ENCODE measurements at places on chromosomes 16 and 17.

GRCh38 chr17:688100-688989 is 26.3 kb downstream of the VPS53 start:
- DNase-seq, result no peak

DNA sequence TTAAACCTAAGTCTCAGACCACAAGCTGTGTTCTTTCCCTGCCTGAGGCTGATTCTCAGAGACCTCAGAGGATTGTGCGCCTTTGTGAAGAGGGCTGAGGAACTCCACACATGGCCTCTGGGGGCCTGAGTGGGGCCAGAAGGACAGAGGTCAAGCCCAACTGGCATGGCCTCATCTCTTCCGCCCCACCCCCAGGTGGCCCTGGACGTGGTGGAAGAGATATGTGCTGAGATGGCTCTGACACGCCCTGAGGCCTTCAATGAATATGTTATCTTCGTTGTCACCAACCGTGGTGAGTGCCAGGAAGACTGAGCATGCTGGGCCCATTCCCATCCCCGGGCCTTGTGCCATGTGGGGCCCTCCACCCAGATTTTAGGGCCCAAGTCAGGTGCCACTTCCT is 20.1 kb upstream of the ALKBH5 start:
- no peak for DNase-seq

DNA sequence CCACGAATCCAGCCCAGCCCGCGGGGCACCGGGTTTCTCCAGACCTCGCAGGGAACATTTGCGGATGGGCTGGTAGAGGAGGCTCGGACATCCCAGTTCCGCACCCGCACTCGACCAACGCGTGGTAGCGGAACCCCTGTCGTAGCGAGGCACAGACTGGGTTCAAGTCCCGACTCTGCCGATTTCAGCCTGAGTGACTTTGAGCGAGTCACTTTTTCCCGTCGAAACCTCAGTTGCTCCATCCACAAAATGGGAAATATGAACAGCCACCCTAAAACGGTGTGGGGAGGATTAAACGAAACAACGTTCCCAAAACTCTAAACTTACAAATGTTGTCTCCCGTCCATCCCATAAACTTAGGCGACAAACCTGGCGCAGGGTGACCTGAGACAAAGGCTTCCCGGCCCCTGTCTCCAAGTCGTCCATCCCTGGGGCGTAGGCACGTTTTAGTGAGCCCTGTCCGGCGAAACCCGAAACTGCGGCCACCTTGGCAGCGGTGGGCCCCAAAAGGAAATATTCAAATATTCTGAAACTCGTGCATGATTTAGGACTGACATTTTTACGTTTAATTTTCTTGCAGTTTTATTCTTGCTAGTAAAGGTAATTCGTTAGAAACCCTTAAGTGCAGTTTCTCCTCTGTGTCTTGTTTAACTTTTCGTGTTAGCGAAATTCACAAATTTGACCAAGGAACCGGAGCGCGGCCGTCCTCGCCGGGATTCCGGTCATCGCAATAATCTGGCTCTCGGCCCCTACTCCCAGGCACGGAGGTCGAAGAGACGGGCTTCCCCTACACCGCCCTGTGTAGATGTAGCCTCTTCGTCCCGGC is 1.9 kb upstream of the MLLT6 start:
- DNase-seq, result no peak

- DNase-seq, result no peak
Observed at GRCh38 chr17:3910420-3911270, 5.6 kb downstream of the P2RX1 start.

- DNase-seq, result no peak
Observed at GRCh38 chr17:34306466-34306865, 12.8 kb upstream of the CCL8 start.

DNA sequence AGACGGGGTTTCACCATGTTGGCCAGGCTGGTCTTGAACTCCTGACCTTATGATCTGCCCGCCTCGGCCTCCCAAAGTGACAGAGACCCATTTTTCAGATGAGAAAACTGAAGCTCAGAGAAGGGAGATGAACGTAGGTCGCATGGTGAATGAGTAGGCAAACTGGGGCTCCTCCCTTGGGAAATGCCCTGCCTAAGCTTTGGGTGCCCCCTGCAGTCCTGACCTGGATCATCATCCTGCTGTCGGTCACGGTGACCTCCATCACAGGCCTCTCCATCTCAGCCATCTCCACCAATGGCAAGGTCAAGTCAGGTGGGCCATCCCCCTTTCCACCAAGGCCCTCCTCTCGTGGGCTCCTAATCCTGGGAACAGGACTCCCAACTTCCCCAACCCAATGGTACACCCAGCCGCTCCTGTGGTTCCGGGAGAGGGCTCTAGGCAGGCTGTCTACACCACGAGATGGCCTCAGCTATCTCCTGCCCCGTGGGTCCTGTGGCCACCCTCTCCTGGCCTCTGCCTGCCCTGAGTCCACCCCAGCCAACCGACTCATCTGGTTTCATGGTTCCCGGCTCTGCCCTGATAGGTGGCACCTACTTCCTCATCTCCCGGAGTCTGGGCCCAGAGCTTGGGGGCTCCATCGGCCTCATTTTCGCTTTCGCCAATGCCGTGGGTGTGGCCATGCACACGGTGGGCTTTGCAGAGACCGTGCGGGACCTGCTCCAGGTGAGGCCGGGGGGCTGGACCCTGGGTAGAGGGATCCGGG is 4.7 kb downstream of the SLC12A3 start:
- DNase-seq, result no peak

DNA sequence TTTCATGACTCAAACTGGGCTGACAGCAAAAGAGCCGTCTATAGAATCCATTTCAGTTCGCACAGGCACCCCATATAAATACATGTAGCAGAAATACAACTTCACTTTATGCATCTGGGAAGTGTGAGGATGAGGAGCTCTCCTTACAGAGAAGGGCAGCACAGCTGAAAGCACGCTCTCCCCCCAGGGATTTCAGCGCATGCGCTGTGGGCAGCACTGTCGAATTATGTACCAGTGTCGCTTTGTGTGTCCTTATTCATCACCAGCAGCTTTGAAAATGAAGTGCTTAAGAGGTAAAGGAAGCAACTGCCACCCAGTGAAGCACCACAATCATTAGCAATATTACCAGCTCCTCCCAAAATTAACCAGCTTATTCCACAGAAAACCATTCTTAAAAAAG is 39.9 kb downstream of the CEP95 start:
- no peak for DNase-seq

GRCh38 chr17:42682722-42683403 is 532 bp downstream of the CNTNAP1 start:
- no peak for DNase-seq

- no peak for DNase-seq
Observed at GRCh38 chr17:48873209-48873608, 19.4 kb upstream of the ATP5MC1 start.

DNA sequence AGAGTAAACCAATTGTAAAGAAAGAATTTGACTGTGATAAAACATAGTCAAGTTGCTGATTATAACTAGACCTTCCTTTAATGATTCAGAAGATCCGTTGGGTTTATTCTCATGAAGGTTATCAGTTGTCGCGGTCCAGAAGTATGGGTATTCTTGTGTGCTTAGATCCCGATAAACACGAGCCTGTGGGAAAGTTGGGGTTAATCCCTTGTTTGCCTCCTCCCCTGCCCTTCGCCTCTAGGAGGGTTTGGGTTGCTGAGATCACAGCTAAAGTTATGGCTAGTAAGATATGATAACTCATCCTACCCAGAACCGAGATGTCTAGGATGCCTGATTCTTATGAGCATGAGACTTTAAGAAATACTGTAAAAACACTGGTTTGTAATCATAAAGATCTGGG is 66.8 kb downstream of the GPRC5B start:
- DNase-seq, result no peak

GRCh38 chr17:58517378-58517927 is 3.0 kb upstream of the MTMR4 start:
- DNase-seq, result no peak

GRCh38 chr16:87356491-87356853 is 27.1 kb downstream of the FBXO31 start:
- DNase-seq, result no peak

DNA sequence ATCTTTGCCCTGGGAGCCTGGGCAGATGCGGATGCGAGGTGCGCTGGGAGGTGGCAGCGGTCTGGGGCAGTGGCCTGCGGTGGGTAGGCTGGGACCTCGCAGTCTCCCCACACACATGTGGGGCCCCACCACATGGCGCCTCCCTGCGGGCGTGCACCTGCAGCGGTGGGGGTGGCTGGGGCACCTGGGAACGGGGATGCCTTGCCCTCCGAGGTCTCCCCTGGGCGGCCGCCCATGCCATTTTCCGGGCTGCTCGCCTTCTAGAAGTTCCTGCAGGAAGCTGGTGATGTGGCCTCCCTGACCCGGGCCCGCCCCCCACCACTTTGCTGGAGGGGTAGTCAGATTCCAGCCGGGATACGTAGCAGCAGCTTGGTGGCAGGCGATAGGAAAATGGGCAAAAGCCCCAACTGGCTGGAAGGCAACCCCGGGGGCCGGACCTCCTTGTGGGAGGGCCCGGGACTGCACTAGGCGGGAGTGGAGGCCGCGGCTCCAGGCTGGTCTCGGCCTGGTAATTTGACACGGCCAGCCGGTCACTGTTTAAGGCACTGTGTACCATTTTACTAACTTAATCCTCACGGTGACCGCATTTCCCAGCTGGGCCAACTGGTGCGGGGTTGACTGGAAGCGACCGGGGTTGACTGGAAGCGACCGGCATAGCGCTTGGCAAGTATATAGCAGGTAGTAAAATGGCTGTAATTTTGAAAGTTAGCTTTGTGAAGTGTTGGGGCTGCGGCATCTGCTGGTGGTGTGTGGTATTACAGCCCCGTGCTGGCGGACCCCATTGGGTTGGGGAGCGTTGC is 38.5 kb downstream of the IGF2BP1 start:
- DNase-seq, result no peak

- DNase-seq, result no peak
Observed at GRCh38 chr17:35743626-35744328, 9.3 kb downstream of the GAS2L2 start.

GRCh38 chr17:66406701-66407644 is 104.6 kb downstream of the PRKCA start:
- no peak for DNase-seq

DNA sequence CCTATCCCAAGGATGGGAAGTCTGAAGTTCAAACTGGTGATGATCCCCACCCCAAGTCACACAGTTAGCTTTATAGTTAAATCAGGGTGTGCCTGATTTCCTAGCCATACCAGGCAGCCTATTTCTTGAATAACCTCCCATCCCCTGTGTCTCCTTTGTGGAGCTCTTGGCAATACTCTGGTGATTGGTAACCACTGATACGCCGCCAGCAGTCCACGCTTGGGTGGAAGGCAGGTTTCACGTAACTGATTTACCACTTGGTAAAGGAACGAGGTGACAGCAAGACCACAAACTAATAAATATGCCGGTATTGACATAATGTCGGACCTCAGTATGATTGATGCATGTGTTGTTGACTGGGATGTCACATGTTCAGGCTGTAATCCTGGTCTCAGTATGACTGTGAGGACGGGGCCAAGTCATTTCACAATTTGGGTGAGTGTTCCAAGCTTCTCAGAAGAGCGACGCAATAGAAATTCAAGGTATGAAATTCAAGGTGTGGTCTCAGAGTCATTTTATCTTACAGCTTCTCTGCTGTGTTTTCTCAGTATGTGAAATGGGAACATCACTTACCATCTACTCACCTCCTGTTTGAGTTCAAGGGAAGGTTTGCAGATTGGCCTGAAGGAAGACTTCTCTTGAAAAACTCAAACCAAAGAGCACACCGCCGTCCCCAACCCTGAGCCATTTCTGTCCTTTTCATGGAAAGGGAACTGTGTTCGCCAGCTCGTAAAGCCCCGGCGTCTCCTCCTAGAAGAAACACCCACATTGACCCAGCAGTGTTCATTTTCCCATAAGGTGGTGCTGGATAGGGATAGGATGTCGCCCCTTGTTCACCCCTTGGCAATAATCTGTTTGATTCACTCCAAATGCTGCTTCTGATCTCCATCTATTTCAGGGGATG is 678.9 kb downstream of the WWOX start:
- no peak for DNase-seq

GRCh38 chr17:80696456-80696855 is 151.8 kb downstream of the RPTOR start:
- no peak for DNase-seq

DNA sequence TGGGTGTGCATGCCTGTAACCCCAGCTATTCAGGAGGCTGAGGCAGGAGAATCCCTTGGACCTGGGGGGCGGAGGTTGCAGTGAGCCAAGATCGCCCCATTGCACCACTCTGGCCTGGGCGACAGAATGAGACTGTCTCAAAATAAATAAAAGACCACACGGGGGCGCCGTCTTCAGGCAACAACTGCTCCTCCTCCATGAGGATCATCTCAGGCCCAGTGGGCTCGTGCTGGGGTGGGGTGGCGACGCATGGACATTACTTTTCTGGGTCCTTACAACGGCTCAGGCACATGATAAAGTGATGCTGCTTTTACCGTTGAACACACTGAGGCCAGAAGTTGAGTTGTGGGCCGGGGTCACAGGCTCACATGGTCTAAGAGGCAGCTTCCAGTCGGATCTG is 56.2 kb downstream of the PRMT7 start:
- no peak for DNase-seq

GRCh38 chr16:15426796-15427195 is 7.6 kb upstream of the BMERB1 start:
- DNase-seq, result no peak

DNA sequence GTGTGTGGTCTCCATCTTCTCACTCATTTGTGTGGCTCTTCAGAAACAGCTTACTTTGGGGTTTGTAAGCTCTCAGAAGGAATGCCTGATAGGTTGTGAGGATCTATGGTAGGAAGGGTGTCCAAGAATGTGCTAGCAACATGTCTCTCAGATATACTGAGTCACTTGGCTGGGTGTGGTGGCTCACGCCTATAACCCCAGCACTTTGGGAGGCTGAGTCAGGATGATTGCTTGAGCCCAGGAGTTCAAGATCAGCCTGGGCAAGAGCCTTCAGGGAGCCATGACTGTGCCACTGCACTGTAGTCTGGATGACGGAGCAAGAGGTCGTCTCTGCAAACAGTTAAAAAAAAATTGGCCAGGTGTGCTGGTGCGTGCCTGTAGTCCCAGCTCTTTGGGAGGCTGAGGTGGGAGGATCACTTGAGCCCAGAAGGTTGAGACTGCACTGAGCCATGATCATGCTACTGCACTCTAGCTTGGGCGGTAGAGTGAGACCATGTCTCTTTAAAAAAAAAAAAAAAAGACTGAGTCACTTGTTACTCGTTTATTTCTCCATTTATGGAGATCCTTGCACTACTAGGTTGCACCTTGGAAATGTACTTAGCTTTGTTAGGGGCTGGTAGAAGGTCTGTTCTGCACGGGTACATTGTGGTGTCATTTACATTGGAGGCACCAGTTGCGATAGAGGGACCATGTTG is 232.0 kb downstream of the SNX29 start:
- DNase-seq, result no peak

GRCh38 chr16:81896902-81897301 is 114.4 kb downstream of the SDR42E1 start:
- no peak for DNase-seq

- no peak for DNase-seq
Observed at GRCh38 chr17:1043601-1044251, 46.8 kb downstream of the TIMM22 start.

- no peak for DNase-seq
Observed at GRCh38 chr17:76139801-76140660, 1.0 kb downstream of the FOXJ1 start.

DNA sequence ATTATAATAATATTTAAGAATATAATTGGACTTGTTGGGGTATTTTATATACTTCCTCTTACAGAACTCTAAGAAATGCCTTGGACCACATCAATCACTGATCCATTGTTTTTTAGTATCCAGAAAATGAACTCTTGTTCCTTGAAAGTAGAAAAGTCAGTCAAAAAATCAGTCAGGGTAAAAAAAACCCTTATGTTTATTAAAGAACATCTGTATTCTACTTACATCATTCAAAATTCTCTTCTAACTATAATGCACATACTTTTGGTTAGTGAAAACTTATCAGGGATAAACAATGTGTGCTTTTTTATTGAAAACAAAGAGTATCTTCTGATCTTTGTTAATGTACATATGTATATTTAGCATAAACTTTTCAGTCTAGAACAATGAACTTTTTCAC is 23.5 kb upstream of the CDR2 start:
- no peak for DNase-seq
